Retinal pigment epithelial cell (primary cell): ENCODE measurements at places on chromosomes 11 and 22.

GRCh38 chr11:75627906-75628668, 40.8 kb downstream of the MAP6 start:
- DNase-seq: no peak

- no peak for DNase-seq
Measured at GRCh38 chr11:65932558-65932919, 12.7 kb upstream of the TSGA10IP start.

- no peak for DNase-seq
Measured at GRCh38 chr22:24571266-24571665, 15.5 kb downstream of the SNRPD3 start.

DNA sequence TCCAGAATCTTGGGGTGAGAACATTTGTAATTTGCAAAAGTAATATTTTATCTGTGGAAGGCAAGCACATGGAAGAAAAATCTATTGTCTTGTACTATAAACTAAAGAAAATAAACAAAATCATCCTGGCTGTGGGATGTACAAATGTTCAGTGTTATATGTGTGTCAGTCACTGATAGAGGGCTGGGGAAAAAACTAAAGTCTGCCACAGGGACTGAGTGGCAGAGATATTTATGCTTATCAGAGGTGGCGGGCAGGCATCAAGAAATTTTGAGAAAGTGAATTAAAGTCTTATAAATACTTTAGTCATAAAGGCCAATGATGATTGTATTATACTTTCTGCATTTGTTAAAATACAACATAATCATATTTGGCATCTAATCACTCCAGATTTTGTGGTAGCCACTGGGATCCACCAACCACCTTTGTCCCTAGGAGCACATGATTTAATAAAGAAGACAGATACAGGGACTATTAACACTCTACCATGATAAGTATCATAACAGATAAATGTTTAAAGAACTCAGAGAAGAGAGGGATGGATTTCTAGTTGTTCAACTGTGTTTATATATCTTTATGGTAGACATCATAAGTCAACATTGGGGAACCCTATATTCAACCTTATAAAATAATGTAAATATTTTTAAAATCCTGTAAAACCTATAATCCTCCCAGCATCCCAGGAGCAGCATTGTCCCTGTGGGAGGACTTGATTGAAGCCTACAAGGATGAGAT, 2.6 kb upstream of the ENDOD1 start:
- no peak for DNase-seq

DNA sequence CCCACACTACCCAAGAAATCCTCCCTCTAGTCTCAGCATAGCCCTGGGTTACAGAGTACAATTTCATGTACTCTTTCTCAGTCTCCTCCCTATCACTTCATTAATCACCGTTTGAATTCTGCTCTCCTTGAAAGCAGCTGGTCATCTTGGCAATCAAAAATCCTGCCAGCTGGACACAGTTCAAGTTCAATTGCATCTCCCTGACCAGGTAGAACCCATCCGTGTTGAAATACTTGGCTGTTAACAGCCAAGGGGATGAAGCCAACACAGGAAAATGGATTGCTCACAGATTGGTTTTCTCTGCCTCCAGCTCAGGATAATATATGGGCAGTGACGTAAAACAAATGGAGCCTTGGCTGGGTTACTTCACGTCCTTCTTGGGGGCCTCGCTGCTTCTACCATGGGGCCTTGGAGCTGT, 55.1 kb upstream of the GRK3 start:
- no peak for DNase-seq

GRCh38 chr11:2835296-2835695, 50.3 kb downstream of the CDKN1C start:
- DNase-seq: no peak

GRCh38 chr22:37211075-37211865, 1.0 kb downstream of the SSTR3 start:
- DNase-seq: no peak

- peak; percentile 12 for DNase-seq
Measured at GRCh38 chr11:25988178-25988577, 343.8 kb upstream of the ANO3 start.

GRCh38 chr11:43164831-43165230, 147.0 kb upstream of the API5 start:
- no peak for DNase-seq

GRCh38 chr22:35622191-35622913, 5.2 kb upstream of the MB start:
- no peak for DNase-seq

- no peak for DNase-seq
Measured at GRCh38 chr11:72085621-72086351, 5.1 kb downstream of the LRRC51 start.

GRCh38 chr11:133968300-133968699, 11.5 kb upstream of the IGSF9B start:
- DNase-seq: no peak

GRCh38 chr11:34169686-34170085, 64.3 kb downstream of the NAT10 start:
- DNase-seq: no peak

- no peak for DNase-seq
Measured at GRCh38 chr22:21078916-21079315, 33.2 kb downstream of the LRRC74B start.

DNA sequence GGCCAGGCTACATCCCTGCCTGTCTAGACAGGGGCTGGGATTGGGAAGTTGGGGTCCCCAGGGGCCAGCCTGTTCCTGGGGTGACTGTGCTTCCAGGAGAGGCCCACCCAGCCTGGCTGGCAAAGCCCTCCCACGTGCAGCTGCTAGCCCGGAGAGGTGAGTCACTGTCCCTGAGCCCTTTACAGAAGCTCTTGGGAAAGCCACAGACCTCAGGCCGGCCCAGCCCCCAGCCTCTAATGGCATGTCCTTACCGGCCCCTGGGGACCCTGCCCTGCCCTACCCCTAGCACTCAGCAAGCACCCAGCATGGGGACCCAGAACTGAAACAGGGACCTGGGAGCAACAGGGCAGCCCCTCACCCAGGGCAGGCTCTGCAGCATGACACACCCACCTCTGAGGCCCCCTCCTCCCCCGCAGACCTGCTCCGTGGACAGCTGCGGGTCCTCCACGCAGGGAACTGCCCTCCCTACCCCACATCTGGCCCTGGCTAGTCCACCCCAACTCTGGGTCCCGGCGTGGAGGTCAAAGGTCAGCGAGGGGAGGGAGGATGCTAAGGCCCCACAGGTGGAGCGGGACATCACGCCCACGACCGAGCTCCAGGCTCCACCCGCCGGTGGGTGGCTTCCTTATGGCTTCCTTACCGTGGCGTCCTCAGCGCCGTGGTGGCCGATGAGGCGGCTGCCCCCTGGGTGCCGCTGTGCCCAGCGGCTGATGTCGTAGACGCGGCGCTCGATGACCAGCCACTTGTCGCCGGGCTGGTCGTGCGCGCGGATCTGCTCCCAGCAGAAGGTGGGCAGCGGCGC, 615 bp downstream of the FADS3 start:
- DNase-seq: peak; percentile 44

GRCh38 chr22:30591191-30591587, 521 bp downstream of the PES1 start:
- DNase-seq: no peak

DNA sequence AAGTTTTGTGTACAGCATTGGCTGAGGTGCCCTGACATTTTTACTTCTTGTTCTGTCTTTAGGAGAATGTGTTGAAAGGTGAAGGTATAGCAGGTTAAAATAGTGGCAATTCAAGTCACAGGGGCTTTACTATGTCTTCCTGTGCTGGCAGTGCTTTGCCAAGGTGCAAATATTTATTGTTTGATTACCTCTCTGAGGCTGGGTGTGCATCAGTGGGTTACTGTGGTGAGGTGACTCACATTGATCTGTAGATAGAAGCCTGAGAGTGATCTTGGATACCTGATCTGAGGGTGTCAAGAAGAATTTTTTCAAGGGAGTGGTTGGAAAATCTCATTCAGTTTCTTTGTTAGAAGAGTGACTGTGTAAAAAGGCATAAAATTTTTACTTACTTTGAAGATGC, 90.0 kb downstream of the ARHGAP42 start:
- DNase-seq: no peak

GRCh38 chr11:61280883-61281580, 14.1 kb downstream of the VWCE start:
- DNase-seq: no peak
